Uterus (tissue), 4 donors: ENCODE measurements at places on chromosomes 7 and 10. TPM values are rescaled to one million over a fixed set of nuclear protein-coding genes. Genes with fewer than 3 reads are reported as not detected.

Gene PTPN20
- 3.5 TPM for total RNA-seq

Gene RNF133
- 1.5 TPM for total RNA-seq

Gene ABCB1
- 21.2 TPM for total RNA-seq

Gene INA
- not detected for total RNA-seq

Gene STEAP4
- total RNA-seq, result 21.2 TPM

Gene AKR1D1
- not detected for total RNA-seq

Gene SPOCK2
- total RNA-seq, result 1.8 TPM

Gene TRIM74
- not detected for total RNA-seq

Gene OR9A2
- total RNA-seq, result not detected

Gene FGL2
- total RNA-seq, result 69.3 TPM

Gene CCDC146
- total RNA-seq, result 32.4 TPM

Gene OR6V1
- not detected for total RNA-seq

Gene CASP2
- 21.5 TPM for total RNA-seq

Gene OR6B1
- not detected for total RNA-seq

Gene C10orf95
- total RNA-seq, result not detected

Gene HNRNPF
- 89.1 TPM for total RNA-seq

Gene HOXA13
- total RNA-seq, result 0.59 TPM
